ENCODE measurements at places on chromosomes 12 and 14.

DNA sequence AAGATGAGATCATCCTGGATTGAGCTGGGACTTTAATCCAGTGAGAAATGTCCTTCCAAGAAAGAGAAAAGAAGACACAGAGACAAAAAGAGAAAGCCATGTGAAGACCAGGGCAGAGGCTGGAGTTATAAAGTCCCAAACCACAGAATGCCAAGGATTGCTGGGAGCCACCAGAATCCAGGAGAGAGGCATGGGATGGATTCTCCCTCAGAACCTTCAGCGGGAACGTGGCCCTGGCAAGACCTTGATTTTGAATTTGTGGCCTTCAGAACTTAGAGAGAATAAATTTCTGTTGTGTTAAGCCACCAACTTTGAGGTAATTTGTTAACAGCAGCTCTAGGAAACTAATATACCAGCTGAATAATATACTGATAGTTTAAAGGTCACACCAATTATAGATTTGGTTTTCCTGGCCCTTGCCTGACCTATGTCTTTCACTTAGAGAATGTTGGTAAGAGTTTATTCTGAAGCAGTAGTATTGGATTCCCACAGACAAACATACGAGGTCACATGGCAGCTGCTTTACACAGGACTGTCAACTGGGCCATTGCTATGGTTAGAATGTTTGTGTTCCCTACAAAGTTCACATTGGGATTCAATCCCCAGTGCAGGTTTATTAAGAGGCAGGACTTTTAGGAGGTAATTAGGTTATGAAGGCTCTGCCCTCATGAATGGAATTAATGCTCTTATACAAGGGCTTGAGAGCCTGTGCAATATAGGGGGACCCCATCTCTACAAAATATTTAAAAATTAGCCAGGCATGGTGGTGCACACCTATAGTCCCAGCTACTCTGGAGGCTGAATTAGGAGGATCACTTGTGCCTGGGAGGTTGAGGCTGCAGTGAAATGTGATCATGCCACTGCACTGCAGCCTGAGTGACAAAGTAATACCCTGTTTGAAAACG, 156.5 kb upstream of the EEA1 start:
- DNase-seq, result no peak

DNA sequence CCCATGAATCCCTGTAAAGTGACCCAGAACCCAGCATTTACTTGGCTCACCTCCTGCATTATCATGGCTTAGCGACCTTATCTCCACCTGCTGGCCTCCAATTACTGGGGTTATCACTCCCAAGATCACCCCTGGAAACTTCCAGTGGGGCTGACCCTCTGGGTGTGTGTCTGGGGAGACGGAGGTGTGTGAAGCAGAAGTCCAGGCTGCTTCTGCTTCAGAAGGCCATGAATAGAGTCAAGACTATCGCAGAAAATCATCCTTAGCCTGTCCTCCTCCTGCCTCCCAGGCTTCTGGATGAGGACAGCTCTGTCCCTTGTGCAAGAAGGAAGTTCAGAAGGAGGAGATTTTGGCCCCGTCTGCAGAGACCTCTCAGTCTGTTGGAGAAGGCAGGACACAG, 408 bp upstream of the KRT72 start:
- no peak for DNase-seq

DNA sequence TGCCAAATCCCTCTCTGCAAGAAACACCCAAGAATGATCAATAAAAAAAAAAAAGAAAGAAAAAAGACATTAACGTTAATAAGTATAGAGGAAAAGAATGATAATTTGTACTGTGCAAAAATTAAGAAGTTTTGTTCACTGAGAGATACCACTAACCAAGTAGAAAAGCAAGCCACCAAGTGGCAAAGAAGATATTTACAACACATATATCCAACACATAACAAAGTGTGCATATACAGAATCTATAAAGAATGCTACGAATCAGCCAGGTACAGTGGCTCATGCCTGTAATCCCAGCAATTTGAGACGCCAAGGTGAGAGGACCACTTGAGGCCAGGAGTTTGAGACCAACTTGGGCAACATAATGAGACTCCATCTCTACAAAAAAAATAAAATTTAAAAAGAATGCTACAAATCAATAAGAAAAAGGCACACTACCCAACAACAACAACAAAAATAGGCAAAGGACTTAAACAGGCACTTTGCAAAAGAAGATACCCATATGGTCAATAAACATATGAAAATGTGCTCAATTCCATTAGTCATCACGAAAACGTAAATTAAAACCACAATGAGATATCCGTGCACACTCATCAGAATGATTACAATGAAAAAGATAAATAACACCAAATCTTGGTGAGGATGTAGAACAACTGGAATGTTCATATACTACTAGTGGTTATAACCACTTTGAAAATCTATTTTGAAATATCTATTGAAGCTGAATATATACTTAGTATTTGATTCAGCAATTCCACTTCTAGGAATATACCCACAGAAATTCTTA, 19.8 kb downstream of the GALNT4 start:
- no peak for DNase-seq

DNA sequence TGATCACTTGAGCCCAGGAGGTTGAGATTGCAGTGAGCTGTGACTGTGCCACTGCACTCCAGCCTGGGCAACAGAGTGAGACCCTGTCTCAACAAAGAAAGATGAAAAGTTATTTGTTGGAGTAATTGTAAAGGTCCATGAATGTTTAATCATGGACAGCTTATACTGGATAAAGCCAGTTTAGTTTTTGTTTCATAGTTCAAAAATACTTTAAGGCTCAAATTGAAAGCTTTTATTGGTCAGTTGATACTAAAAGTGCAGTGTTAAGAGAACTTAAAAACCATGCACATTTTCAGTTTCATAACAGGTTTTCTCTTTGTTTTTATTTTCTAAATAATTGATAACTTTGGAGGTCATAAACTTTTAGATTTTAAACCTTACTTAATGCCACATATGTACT, 108.4 kb downstream of the MON2 start:
- DNase-seq, result no peak

GRCh38 chr12:59578254-59578653, 17.6 kb upstream of the SLC16A7 start:
- DNase-seq, result no peak
